ENCODE measurements at places on chromosomes 2 and 18.

DNA sequence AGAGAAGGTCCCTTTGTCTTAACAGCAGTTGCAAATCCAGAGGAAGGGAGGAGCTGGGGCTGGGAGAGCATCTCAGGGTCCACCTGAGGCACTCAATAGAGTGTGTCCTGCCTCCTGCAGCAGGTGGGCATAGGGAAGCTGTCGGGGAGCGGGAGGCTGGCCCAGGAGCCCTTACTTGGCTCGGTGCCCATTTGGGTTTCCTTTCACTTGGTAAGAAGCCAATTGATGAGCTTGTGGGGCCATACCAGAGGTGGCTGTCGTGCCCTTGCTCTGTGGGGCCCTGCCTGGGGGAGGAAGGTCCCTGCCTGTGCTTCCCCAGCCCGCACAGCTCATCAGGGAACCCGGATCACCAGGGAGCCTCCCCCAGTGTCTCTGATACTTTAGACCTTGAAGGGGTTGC, 229.7 kb downstream of the DYSF start:
- no peak for DNase-seq

GRCh38 chr2:46723346-46723745, 192.3 kb downstream of the MCFD2 start:
- no peak for DNase-seq

GRCh38 chr2:28362991-28363521, 29.6 kb upstream of the FOSL2 start:
- DNase-seq: no peak

DNA sequence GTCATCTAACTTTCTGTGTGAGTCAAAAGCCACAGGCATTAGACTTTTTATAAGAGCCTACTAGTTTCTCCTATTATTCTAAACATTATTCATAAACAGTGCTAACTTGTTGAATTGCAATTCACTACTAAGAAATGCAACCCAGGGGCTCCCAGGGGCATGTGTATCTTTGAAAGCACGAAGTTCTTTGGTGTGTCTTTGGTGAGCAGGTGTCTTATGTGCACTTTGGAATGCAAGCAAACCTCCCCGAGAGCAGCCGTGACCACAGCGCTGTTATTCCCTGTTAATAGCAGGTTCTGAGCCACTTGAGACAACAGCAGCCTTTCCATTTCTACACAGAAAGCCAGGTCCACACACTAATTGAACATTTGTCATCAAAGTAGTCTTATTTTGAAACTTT, 123.5 kb downstream of the PRKRA start:
- DNase-seq: no peak

GRCh38 chr2:46179037-46179621, 118.1 kb upstream of the EPAS1 start:
- peak; percentile 88 for DNase-seq

- DNase-seq: no peak
Measured at GRCh38 chr2:64400105-64400728, 53.7 kb upstream of the LGALSL start.

DNA sequence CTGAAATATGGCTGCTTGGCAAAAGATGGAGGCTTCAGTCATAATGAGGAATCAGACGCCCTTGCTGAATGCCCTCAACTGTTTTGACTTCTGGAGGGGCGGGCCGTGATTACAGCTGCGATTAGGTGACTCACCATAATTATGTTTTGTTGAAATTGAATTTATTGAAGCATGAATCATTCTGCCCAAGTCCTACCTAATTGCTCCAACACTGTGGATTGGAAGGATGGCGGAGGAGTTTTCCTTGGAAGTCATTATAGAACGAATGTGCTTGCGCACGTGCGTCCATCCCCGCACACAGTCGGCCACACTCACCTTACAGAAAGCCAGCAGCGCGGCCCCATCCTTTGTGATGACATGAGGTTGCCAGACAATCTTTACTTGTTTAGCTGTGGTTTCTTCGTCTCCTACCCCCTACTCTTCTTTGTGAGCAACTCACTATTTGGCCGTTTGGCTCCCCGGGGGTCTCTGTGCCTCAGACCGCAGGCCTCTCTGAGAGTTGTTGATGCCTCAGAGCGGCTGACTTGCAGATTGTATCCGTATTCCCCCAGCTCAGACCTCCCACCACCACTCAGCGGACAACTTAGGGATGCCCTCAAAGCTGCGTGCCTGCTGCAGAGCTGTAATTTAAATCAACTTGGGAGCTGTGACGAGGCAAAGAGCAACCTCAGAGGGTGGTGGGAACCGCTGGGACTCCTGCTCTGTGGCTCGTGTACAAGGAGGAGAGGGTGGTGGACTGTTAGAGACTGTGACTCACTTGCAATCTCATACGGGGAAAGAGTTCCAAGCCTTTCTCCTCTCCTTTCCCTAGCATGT, 513.4 kb downstream of the TNS1 start:
- no peak for DNase-seq

GRCh38 chr2:197433780-197434438, 919 bp downstream of the SF3B1 start:
- DNase-seq: peak; percentile 38

DNA sequence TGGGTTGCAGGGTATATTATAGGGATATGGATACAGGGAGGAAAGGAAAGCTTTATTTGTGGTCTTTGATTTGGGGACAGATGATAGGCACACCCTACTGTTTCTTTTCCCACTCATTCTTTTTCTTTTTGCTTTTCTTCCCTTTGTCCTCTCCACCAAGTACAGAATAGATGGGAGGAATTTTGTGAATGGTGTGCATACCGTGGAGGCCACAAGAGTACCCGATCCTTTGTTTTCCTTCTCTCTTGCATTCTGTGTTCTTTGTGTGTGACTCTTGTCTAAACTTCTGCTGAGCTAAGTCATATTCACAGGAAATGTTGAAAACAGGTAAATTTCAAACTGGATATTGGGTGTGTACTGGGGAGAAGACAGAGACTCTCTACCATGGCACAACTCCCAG, 321.4 kb upstream of the SLC8A1 start:
- DNase-seq: no peak

GRCh38 chr2:111938392-111938791, 40.0 kb downstream of the MERTK start:
- DNase-seq: peak; percentile 91

- no peak for DNase-seq
Measured at GRCh38 chr18:52288403-52289004, 51.5 kb upstream of the DCC start.

- DNase-seq: no peak
Measured at GRCh38 chr2:24565537-24565936, 74.5 kb downstream of the NCOA1 start.

DNA sequence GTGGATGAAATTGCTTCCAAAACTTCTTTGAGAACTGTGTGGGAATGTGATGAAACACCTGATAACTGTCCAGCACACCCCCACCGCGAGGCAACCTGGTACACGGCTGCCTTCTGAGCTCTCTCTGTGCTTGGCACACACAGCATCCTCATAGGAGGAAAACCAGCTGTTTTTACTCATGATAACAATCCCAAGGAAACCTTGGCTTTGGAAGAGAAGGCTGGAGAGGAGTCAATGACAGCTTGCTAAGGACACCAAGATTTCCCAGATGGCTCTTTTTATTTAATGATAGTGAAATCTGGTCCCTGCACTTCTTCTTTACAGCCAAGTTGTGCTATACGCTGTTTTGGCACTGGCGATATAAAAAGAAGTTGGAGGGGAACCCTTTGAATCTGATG, 232.5 kb upstream of the FN1 start:
- no peak for DNase-seq

DNA sequence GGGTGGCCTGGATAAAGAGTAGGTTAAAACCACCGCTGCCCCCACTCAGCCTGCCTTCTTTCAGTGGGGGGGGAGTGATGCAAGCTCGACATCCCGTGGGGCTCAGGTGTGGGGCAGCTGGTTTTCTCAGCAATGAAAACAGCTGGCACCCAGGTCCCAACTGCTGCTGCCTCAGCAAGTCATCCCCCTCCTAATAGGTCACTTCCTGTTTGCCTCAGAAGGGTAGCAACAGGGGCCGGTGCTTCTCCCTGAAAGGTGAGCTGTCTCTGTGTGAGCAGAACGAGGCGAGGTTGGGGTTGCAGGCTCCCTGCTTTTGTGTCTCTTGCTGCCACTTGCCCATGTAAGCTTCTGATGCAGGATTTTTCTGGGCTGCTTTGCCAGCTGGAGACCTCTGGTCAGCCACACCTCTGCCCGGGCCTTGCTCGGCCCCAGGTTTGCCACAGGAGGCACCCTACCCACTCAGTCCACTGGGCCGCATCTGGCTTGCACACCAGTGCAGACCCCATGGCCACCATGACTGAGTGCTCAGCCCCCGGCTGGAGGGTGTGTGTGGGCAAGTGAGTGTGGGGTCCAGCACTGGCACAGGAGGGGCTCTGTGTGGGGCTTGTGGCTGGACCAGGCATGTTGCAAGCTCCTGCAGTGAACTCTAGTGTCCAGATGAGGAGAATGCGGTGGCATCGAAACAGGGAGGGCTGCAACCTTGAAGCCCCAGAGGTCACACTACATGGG, 11.5 kb upstream of the ASB1 start:
- no peak for DNase-seq

GRCh38 chr2:80326214-80326613, 21.7 kb upstream of the LRRTM1 start:
- DNase-seq: no peak

DNA sequence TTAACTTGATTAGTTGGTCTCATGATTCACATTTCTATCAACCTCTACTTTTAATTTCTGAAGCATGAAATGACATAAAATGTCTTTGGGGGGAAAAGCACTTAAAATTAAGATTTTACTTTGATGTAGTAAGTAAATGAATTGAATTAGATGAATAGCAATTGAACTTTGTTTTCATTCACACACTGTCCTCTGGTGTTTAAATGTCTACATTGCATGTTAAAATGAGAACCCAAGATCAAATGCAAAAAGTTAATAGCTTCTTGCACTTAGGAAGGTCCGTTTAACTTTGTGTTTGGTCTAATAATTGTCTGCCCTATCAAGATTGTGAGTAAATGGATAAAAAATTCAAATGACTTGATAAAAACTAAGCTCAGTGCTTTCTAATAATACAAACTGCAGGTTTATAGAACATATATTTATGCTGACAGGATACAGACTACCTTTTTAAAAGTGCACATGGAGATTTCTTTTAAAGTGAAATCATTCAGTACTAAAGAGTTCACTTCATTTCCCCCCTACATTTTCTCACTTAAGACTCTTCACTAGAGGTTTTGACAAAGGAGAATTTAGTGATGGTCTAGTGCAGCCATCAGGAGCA, 156.2 kb upstream of the NABP1 start:
- peak; percentile 56 for DNase-seq

DNA sequence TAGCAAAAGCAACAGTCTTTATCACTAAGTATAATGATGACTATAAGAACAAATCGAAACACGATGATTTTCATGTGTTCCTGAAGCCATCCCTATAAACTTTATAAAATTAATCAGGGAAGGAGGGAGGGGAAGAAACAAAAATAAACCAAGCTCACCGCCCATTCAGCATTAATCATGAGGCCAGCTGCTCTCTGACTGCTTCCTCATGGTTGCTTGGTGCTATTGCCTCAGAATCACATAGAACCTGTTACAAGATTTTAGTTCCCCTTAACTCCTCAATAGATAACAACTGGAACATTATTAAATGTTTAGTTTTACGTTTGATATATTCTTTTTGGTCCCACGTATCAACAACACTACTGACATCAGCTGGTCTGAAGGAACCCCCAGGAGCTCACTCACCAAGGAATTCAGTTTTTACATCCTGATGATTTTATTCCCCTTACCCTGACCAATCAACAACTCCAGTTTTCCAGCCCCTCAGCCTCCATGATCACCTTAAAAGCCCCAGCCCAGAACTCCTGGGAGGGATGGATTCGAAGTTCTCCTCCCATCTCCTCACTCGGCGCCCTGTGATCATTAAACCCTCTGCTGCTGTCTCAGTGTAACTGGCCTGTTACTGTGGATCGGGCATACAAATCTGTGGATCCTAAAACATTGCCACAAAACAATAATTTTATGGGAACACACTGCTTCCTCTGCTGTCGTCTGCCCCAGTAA, 10.6 kb upstream of the HNRNPLL start:
- no peak for DNase-seq

DNA sequence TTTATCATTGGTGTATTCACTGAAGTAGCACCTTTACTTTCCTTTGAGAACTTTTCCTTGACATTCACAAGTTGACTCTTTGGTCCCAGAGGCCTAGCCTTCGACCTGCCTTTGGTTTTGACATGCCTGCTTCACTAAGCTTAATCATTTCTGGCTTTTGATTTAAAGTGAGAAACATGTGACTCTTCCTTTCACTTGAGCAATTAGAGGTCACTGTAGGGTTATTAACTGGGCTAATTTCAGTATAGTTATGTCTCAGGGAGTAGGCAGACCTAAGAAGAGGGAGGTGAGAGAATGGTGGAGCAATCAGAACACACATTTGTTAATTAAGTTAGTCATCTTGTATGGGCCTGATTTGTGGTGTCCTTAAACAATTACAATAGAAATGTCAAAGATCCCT, 1040.7 kb upstream of the SLC39A10 start:
- no peak for DNase-seq

DNA sequence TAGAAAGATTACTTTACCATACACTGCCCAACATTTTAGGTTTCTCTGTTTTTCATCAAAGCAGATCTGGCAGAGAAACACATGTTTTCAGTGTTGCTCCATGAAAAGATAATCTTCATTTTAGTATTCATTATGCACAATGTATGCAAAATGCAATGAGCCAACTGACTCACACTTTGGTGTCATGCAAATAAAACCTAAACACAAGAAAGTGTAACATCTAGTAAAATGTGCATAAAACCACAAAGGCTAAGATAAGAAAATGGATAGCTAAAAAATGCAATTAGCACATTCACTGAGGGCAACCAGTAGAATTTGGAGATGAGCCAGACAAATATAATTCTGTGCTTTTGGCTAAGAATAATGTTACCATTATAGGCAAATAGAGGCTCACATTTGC, 203.5 kb upstream of the UBE2E3 start:
- no peak for DNase-seq
